ENCODE measurements at places on chromosomes 1 and 21.

DNA sequence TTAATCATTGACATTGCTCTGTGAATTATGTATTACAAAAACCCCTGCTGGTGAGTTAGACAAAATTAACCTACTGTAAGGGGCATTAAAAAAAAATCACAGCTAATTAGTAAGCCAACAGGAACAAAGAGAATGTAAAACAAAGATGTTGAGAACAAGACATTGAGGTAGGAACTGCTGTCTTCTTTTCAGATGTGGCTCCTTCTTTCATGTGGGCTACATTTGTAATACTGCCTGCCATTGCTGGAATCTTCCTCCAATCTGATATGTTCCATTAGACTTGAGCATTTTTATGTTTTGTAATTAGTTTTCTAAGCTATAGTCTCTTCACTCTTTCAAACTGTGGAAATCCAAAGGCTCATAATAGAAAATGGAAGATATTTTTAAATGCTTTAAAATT lies 353.0 kb downstream of the ADGRL2 start:
- DNase-seq: no peak

DNA sequence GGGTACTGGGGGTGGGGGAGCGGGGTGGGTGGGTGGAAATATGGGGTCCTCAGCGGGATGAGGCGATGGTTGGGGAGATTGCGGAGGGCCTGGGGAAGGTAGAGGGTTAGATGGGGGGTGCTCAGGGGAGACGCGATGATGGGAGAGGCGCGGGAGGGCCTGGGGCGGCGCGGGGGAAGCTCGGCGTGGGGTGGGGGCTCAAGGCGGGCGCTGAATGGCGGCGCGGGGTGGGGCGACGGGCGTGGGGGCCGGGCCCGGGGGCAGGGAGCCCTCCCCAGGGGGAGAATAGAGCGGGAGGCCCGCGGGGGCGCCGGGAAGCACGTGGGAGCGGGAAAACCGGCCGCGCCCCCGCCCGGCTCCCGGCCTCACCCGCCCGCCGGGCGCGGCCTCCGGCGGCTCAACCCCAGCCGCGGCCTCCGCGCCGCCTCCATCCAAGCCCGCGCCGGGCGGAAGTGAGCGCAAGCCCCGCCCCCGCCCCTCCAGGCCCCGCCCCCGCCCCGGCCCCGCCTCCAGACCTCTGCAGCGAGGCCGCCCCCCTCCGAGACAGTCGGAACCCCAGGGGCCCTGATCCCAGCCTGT lies at the start of gene FAAP20:
TSS of gene FAAP20 (minus strand) at position 454 of the 579 bp plus-strand sequence. CDS start at position 431, 23 bp downstream.
- peak; percentile 82 for DNase-seq

DNA sequence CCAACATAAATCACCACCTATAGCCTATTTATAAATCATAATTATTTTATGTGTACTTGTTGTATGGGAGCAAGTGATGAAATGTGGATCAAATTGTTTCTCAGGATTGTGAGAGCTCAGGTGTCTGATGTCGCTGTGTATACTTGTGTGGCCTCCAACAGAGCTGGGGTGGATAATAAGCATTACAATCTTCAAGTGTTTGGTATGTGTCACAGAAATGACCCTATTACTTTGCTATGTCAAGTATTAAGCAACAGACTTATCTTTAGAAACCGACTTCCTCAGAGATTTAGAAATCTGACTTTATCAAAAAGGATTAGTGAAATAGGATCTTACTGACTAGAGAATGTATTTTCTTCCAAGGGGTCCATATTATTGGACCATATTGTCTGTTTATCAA lies 280.9 kb downstream of the TPR start:
- no peak for DNase-seq

GRCh38 chr1:100536031-100536430 lies 1.9 kb upstream of the GPR88 start:
- no peak for DNase-seq

All from GM18507 (cell line).